ENCODE measurements at places on chromosomes 6 and 20.

DNA sequence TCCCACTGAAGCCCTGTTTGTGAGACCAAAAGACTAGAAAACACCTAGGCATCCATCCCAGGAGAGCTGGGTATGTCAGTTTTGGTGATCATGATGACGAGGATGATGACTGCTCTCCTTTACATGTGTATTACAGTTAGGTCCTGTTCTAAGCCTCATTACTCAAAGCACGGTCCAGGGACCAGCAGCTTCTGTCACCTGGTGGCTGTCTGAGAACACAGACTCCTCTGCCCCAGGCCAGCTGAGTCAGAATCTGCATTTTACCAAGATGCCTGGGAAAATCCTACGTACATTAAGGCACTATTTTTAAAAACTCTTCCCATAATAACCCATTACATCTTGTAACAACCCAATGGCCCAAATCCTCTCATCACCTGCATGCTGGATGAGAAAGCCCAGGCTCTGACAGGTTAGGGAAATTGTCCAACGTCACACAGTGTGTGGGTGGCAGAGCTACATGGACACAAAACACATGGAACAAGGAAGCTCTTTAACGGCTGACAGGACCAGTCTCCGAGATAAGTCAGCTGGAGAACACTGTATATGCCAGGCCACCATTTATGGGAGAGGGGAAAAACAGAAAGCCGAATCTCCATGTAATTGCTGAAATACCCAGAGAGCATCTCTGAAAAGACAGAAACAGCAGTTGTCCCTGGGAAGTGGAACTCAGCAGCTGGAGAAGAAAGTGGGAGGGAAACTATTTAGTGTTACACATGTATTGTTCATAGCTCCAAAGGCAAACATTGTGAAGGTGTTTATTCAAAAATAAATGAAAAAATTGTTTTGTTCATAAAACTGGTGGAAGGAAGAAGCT lies 65.4 kb downstream of the BMP7 start:
- no peak for DNase-seq

DNA sequence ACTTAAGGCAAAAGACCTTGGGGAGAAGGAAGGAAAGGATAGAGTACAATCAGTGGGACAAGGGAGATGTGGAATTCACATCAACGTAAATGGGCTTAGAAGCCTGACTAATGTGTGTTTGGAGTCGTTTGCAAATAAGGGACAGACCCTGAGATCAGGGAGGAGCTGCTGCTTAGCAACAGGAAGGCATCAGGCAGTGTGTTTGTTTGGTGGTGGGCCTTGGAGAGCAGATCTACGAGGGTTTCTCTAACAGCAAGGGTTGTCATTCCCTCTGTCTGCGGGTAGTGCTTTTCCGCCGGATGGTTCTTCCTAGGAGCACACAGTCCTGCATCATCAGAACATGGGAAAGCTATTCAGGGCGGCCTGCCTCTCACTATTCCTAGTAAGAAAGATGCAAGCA lies 40.4 kb downstream of the C6orf118 start:
- DNase-seq: no peak

DNA sequence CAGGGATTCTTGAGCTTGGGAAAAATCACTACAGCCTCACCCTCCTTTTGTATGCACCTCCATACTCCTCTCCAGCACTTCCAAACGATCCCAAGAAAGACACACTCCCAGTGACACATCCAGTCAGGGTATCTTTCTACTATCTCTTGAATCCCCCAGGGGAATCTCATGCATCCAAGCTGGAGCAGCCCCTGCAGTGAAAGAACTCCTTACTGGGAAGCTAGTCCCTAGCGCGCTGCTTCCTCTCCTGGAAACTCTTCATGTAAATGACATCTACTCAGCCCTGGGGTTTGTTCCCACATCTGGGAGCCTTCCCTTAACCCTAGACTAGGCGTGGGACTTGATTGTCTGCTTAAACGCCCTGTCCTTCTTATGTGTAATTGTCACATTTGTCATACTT lies 329.1 kb upstream of the QKI start:
- DNase-seq: no peak

DNA sequence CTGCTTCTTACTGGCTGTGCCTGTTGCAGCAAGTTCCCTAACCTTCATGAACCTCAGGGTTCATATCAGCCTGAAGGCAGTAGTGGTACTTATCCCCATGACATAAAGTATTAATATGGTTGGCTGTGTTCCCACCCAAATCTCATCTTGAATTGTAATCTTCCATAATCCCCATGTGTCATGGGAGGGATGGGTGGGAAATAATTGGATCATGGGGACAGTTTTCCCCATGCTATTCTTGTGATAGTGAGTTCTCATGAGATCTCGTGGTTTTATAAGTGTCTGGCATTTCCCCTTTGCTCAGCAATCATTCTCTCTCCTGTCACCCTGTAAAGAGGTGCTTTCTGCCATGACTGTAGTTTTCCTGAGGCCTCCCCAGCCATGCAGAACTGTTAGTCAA lies 61.8 kb downstream of the FAM229B start:
- DNase-seq: peak; percentile 76

DNA sequence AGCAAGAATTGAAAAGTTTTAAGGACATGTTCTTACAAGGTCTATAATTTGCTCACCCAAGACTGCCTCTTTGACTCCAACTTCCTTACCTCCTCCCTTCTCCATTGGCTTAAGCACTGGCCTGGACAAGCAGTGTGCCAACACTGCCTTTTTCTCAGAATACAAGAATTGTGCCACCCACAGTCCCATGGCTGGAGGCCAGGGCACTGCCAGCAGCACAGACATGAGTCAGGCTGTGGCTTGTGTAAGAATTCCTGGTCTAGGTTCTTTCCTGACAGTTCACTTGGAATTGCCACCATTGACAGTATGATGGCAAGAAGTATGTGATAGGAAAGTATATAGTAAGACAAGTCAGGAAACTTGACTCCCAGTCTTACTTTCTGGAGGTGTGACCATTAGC lies 202.7 kb upstream of the MARCKS start:
- no peak for DNase-seq

GRCh38 chr6:52510213-52510562 lies 66.7 kb downstream of the TRAM2 start:
- DNase-seq: no peak

- DNase-seq: no peak
Observed at GRCh38 chr6:106763361-106763760, 134.0 kb downstream of the QRSL1 start.

GRCh38 chr6:157268396-157268795 lies 54.9 kb downstream of the TMEM242 start:
- no peak for DNase-seq

DNA sequence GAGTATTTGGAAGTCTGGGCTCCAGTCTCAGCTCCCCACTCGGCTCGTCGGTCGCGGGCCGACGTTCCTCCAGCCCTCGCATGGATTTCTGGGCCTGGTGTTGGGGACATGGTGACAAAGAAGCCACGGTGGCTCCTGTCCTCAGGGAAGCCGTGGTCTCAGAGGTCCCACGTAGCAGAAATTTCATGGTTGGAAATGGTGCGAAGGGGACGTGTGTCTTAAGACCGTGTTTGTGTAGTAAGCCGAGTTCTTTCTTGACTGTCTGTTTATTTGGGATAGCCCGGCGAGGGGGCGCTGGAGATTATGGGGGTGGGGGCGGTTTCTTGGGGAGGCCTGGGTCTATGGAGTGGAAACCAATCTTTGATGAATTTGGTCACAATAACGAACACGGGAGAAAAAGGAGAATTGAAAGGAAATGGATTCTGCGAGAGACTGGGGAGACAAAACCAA lies 23.5 kb upstream of the MAP3K7 start:
- DNase-seq: no peak
